ENCODE measurements at places on chromosomes 11 and 22. TPM values are rescaled to one million over a fixed set of nuclear protein-coding genes. Genes with fewer than 3 reads are reported as not detected.
A peak's percentile ranks its signal among the peaks of the same experiment; 100 is the strongest.

Gene BEST1
- total RNA-seq = 0.44 TPM

Gene SERPING1
- 196 TPM for total RNA-seq

Gene BUD13
- 23.8 TPM for total RNA-seq

Gene GAB2
- 33.6 TPM for total RNA-seq

DNA sequence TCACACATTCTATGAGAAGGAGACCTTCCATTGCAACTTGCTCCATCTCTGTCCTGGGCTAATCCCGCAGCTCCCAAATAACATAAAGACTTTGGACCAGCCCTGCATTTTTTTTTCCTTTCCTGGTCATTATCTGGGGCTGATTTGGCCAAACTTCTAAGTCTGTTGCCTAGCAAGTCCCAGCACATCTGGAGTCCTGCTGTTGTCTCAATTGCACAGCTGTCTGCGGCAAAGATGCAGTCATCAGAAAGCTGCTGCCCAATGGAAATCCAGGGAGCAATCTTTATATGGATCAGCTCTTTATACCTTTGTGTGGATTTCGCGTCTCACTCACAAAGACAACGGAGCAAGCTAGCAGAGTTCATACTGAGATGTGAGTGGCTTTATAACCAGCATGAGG lies 105.9 kb downstream of the NXPE2 start:
- H3K27me3 ChIP-seq = peaks cover 42% of the 10 kb centered on the region
- no peak overlapping the region for H3K4me3 ChIP-seq
- no peaks in the 10 kb centered on the region for H3K36me3 ChIP-seq
- no peak overlapping the region for H3K27ac ChIP-seq

DNA sequence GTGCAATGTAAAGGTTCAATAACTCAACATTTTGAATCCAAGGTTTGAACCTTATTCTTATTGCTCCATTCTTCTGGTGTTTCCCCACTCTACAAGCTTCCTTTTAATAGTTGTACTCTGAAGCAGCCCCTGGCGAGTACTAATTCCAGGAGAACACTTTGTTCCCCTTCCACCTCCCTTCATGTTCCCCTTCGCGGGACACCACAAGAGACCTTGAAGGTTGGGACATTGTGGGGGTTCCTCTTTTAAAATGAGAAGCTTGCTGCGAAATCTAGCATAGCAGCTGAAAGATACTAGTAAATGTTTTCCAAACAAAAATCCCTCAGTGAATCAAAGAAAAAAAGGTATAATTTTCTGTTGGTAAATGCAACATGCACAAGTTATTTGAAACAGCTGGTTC lies 626.3 kb upstream of the LRRC4C start:
- H3K4me3 ChIP-seq = no peak overlapping the region
- DNase-seq = no peak
- H3K27me3 ChIP-seq = no peaks in the 10 kb centered on the region
- no peak overlapping the region for H3K27ac ChIP-seq
- no peaks in the 10 kb centered on the region for H3K36me3 ChIP-seq

- H3K4me1 ChIP-seq = no peaks in the 10 kb centered on the region
- H3K27me3 ChIP-seq = no peaks in the 10 kb centered on the region
- H3K4me3 ChIP-seq = no peak overlapping the region
- peaks cover 45% of the 10 kb centered on the region for H3K36me3 ChIP-seq
- no peak for DNase-seq
- H3K27ac ChIP-seq = no peak overlapping the region
These were observed 60.7 kb upstream of the ADORA2A start for GRCh38 chr22:24366701-24367100.

GRCh38 chr22:20562607-20563465 lies 55.4 kb downstream of the MED15 start:
- peaks cover 29% of the 10 kb centered on the region for H3K36me3 ChIP-seq
- no peak overlapping the region for H3K27ac ChIP-seq
- H3K27me3 ChIP-seq = no peaks in the 10 kb centered on the region
- DNase-seq = no peak
- no peaks in the 10 kb centered on the region for H3K4me1 ChIP-seq

DNA sequence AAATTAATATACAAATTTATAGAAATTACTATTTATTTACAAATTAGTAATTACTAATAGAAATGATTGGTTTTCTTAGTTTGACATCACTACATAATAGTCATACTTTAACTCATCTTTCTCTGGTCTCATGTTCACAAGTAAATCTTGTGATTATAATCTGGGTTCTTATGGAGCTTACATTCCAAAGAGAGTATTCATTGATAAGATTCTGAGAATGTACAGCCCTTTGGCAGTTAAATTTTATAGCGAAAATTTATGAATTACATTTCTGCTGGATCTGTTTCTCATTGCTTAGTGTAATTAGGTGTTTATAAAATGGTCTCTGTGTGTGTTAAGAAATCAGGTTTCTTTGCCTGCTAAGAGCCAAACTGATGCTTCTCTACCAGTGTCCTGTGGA lies 175.2 kb downstream of the TMEM135 start:
- no peaks in the 10 kb centered on the region for H3K27me3 ChIP-seq
- H3K4me3 ChIP-seq = no peak overlapping the region
- DNase-seq = no peak
- H3K4me1 ChIP-seq = no peaks in the 10 kb centered on the region
- H3K36me3 ChIP-seq = no peaks in the 10 kb centered on the region

DNA sequence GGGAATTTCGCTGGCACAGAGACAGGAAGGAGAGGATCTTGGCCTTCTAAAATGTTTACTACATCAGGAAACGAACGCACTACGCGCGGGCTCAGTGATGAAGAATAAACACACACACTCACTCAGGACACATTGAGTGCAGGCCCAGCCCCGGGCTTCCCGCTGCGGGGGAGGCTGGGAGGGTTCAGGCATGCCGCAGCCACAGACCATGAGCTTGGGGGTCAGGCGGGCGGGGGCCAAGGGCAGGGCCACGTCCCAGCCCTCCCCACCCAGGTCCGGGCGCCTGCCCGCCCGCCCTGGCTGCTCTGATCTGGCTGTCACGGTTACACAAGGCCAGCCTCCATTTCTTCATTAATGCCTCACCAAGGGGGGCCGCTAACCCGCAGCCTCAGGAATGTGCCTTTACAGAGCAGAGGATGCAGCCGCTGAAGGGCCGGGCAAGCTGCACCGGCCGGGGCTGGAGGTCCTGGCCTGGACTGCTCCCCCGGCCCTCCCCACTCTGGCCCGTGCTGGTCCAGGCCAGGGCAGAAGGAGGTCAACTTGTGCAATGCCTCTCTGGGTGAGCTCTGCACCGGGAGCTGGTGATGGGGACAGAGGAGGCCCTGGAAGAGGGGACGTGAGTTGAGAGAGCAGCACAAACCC lies 41.7 kb downstream of the IGF2 start:
- H3K4me3 ChIP-seq = no peak overlapping the region
- no peaks in the 10 kb centered on the region for H3K36me3 ChIP-seq
- H3K27me3 ChIP-seq = peaks cover 14% of the 10 kb centered on the region
- H3K27ac ChIP-seq = peak overlapping the region; percentile 69
- DNase-seq = peak; percentile 35

GRCh38 chr11:77547863-77548551 lies 41.7 kb upstream of the AQP11 start:
- H3K36me3 ChIP-seq = no peaks in the 10 kb centered on the region
- no peak overlapping the region for H3K4me3 ChIP-seq
- H3K4me1 ChIP-seq = no peaks in the 10 kb centered on the region
- no peaks in the 10 kb centered on the region for H3K27me3 ChIP-seq
- DNase-seq = no peak
- no peak overlapping the region for H3K27ac ChIP-seq

GRCh38 chr11:73629907-73630306 lies 16.5 kb upstream of the PLEKHB1 start:
- H3K27ac ChIP-seq = no peak overlapping the region
- H3K27me3 ChIP-seq = peaks cover 1% of the 10 kb centered on the region
- peaks cover 2% of the 10 kb centered on the region for H3K4me1 ChIP-seq
- no peak for DNase-seq
- peaks cover 3% of the 10 kb centered on the region for H3K36me3 ChIP-seq
- no peak overlapping the region for H3K4me3 ChIP-seq

- H3K27me3 ChIP-seq = peaks cover 60% of the 10 kb centered on the region
- H3K4me3 ChIP-seq = no peak overlapping the region
- DNase-seq = peak; percentile 93
- H3K36me3 ChIP-seq = no peaks in the 10 kb centered on the region
These were observed 98.4 kb downstream of the VPREB1 start for GRCh38 chr22:22342697-22343580.

DNA sequence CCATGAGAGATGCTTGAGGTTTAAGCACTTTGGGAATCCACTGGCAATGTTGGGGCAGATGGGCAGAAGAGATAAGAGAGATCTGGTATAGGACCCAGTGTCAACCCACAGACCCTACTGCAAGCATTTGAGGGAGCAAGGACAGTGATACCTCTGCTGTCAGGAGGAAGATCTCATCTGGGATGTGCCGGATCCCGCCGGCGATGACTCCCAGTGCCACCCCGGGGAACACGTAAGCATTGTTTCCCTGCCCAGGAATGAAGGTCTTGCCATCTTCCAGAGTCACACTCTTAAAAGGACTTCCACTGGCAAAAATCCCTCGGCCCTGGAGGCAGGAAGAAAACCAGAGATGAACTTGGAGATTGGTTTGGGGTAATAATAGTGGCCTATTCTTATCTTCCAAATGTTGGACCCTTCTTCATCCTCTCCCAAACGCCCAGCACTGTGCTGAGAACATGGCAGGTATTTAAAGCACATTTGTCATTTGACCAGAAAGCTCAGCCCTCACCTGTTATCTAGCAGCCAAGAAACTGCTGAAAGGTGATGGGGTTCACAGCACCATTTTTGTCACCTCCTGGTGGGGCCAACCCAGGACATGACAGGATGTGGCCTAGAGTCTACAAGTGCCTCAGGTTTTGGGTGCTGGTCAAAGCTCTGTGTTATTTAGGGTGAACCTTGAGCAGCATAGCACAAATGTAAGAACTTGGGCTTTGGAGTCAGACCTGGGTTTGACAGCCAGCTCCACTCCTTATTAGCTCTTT lies 71.7 kb downstream of the CCDC81 start:
- DNase-seq = no peak
- H3K36me3 ChIP-seq = no peaks in the 10 kb centered on the region
- H3K4me3 ChIP-seq = no peak overlapping the region
- H3K27ac ChIP-seq = no peak overlapping the region
- no peaks in the 10 kb centered on the region for H3K4me1 ChIP-seq
- no peaks in the 10 kb centered on the region for H3K27me3 ChIP-seq

DNA sequence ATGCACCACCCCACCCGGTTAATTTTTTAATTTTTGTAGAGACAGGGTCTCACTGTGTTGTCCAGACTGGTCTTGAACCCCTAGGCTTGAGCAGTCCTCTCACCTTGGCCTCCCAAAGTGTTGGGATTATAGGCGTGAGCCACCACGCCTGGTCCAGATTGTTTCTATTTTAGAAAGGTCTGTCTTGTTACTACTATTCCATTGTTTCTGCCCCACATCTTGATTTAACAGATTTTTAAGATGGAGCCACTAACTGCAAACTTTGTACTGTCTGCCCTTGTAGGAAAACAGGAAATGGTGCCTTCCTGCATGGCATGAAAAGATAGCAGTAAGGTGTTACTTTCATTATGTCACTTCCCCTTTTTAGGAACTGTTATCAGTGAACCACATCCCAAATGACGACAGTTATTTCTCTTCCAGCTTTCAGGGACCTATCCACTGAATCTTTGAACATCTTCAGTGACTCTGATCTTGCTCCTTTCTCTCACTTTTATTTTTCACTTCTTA lies 23.2 kb downstream of the TAF1D start:
- no peaks in the 10 kb centered on the region for H3K27me3 ChIP-seq
- no peak overlapping the region for H3K4me3 ChIP-seq
- H3K4me1 ChIP-seq = peaks cover 1% of the 10 kb centered on the region
- H3K36me3 ChIP-seq = peaks cover 14% of the 10 kb centered on the region
- DNase-seq = no peak
- H3K27ac ChIP-seq = no peak overlapping the region

DNA sequence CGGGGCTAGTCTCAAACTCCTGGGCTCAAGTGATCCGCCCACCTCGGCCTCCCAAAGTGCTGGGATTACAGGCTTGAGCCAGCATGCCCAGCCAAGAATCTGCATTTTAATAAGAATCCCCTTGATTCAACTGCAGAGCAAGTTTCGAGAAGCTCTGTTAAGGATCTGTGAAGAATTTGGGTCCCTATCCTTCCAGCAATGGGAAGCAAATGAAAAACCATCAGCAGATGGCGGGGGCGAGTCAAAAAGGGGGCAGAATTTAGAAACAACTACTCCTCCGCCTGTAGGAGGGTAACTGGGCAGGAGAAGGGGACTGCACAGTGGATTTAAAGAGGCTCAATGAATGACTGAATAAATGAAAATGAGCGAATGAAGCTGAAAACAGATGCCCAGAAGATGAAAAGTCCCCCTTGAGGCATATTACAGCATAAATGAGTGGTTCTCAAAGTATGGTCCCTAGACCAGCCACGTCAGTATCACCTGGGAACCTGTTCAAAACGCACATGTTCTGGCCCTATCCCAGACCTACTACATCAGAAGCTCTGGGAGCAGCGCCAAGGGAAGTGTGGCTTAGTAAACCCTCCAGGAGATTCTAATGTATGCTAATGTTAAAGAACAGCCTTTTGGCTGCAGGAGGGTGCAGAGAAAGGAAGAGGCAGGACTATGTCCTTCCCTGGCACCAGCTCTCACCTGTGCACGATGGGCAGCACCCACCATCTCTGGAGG lies 15.0 kb downstream of the VWCE start:
- H3K36me3 ChIP-seq = peaks cover 36% of the 10 kb centered on the region
- no peak overlapping the region for H3K4me3 ChIP-seq
- no peaks in the 10 kb centered on the region for H3K4me1 ChIP-seq
- H3K27ac ChIP-seq = no peak overlapping the region

GRCh38 chr11:123227763-123228495 lies 32.9 kb upstream of the CLMP start:
- peaks cover 25% of the 10 kb centered on the region for H3K27me3 ChIP-seq
- H3K27ac ChIP-seq = no peak overlapping the region
- DNase-seq = no peak
- no peak overlapping the region for H3K4me3 ChIP-seq
- H3K36me3 ChIP-seq = no peaks in the 10 kb centered on the region

- peaks cover 5% of the 10 kb centered on the region for H3K27me3 ChIP-seq
- no peaks in the 10 kb centered on the region for H3K36me3 ChIP-seq
- H3K4me1 ChIP-seq = peaks cover 4% of the 10 kb centered on the region
- no peak overlapping the region for H3K4me3 ChIP-seq
- DNase-seq = no peak
- no peak overlapping the region for H3K27ac ChIP-seq
These were observed 76.9 kb downstream of the IGLL1 start for GRCh38 chr22:23503142-23503541.

DNA sequence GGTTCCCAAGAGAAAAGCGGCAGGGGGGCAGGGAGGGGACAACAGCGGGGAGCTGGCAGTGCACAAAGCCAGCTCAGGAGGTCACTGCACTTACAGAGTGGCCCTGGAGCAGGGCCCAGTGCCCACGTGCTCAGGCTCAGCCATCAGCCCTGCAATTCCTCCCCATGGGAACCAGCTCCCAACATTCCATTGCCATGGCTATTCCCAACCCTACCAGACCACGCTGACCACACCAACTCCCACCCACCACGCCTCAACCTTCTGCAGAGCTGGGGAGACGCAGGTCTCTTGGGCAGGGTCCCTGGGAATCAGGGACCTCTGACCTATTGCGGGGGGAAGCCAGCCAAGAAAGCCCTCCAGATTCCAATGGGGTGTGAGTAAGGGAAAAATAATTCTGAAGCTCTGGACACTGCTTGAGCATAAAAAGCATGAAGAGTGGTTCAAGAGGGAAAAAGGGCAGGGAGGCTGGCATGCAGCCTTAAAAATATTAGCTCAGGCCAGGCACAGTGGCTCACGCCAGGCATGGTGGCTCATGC lies 38.3 kb upstream of the TFIP11 start:
- no peak for DNase-seq
- peak overlapping the region; percentile 76 for H3K27ac ChIP-seq
- H3K4me3 ChIP-seq = no peak overlapping the region
- no peaks in the 10 kb centered on the region for H3K36me3 ChIP-seq

Measured in progenitor cell of endocrine pancreas (in vitro differentiated cells).